ENCODE measurements at places on chromosomes 13 and 19.
A peak's percentile ranks its signal among the peaks of the same experiment; 100 is the strongest.

- DNase-seq, result no peak
Observed at GRCh38 chr13:109740121-109740520, 46.3 kb downstream of the IRS2 start.

- no peak for DNase-seq
Observed at GRCh38 chr19:3263866-3264265, 39.4 kb downstream of the CELF5 start.

GRCh38 chr19:32566246-32566830, 14.7 kb upstream of the PDCD5 start:
- DNase-seq, result peak; percentile 69

GRCh38 chr13:66069570-66069969, 1160.6 kb downstream of the PCDH9 start:
- DNase-seq, result no peak

GRCh38 chr19:50510121-50510670, 795 bp downstream of the JOSD2 start:
- DNase-seq, result no peak

DNA sequence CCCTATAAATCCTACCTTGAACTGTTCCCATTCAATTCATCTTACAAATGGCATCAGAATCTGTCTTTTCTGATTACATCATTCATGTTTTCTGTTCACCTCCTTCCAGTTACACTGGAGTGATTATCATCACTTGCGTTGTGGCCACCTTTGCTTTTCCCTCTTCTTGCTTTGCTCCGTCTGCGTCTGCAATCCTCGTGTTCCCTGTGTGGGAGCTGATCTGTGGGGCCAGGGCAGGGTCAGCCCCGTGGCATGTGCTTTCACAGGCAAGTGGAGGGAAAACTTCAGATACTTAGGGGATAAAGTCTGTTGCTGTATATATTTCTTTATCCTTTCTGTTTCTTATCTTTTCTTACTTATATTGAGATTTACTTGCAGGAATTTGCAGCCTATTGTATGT, 277.7 kb downstream of the SLC7A1 start:
- no peak for DNase-seq

- no peak for DNase-seq
Observed at GRCh38 chr13:99417201-99418102, 83.8 kb upstream of the TM9SF2 start.

- DNase-seq, result no peak
Observed at GRCh38 chr13:48828962-48829411, 146.7 kb upstream of the FNDC3A start.

- DNase-seq, result peak; percentile 26
Observed at GRCh38 chr13:36788276-36788675, 30.7 kb upstream of the RFXAP start.

DNA sequence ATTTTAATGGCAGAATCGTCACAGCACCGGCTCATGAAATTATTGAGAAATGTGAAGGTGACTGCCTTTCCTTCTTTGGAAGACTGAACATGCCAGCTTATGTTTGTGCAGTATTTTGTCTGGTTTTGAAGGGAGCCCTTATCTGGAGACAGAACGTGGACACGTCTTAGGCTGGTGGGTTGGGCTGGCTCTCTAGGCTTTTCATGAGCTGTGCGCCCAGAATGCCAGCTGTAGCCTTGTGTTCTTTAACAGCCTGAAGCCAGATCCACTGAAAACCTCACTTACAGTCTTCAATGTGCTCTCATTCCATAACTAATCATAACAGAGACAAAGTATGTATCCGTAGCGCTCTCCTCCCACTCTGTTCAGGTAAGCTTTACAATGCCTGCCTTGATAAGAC, 184.4 kb upstream of the HTR2A start:
- no peak for DNase-seq

GRCh38 chr19:6092329-6093286, 17.7 kb downstream of the RFX2 start:
- DNase-seq, result peak; percentile 95

DNA sequence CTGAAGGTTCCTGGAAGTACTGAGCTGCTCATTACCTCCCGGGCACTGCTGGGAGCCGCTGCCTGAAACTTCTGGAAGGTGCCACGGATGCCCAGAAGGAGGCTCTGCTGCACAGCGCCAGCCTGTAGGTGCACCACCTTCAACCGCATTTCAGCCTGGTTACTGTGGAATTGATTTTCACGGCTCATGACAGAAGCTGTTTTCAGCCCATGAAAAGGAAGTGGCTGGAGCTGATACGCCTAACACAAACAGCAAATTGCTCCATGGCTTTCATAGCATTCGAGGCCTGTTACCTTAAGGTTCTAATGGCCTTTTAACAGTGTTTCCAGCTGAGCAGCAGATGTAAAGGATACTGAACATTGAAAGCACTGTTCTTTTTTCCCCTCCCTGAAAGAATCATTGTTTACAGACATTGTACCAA, 22.0 kb downstream of the GPC6 start:
- DNase-seq, result no peak

GRCh38 chr13:73835138-73835721, 299.0 kb downstream of the KLF12 start:
- DNase-seq, result peak; percentile 57

DNA sequence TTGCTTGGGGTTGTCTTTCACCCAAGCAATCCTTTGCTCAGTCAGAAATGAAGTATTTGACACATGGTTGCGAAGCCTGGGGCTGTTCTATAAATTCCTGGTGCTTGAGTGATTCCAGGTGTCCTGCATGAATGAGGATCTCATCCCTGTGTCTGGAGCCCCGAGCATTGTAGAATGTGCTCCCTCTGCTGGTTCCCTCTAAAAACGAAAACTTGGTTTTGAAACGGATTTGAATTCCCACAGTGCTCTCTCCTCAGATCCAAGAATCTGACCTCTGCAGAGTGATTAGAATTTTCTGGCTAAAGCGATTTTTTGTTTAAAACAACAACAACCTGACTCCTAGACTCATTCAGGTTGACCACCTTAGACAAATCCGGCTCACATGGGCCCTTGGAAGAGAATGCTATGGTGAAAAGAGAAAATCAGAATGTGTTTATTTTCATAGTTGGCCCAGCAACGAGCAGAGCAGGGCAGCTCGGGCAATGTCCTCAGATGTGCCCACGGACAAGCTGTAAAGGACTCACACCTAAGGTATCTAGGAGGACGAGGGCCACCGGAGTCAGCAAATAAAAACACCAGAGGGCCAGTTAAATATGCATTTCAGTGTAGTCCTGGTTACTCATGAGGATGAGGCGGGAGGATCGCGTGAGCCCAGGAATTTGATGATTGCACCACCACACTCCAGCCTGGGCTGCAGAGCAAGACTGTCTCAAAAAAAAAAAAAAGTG, 8.7 kb upstream of the ATP12A start:
- DNase-seq, result peak; percentile 80

DNA sequence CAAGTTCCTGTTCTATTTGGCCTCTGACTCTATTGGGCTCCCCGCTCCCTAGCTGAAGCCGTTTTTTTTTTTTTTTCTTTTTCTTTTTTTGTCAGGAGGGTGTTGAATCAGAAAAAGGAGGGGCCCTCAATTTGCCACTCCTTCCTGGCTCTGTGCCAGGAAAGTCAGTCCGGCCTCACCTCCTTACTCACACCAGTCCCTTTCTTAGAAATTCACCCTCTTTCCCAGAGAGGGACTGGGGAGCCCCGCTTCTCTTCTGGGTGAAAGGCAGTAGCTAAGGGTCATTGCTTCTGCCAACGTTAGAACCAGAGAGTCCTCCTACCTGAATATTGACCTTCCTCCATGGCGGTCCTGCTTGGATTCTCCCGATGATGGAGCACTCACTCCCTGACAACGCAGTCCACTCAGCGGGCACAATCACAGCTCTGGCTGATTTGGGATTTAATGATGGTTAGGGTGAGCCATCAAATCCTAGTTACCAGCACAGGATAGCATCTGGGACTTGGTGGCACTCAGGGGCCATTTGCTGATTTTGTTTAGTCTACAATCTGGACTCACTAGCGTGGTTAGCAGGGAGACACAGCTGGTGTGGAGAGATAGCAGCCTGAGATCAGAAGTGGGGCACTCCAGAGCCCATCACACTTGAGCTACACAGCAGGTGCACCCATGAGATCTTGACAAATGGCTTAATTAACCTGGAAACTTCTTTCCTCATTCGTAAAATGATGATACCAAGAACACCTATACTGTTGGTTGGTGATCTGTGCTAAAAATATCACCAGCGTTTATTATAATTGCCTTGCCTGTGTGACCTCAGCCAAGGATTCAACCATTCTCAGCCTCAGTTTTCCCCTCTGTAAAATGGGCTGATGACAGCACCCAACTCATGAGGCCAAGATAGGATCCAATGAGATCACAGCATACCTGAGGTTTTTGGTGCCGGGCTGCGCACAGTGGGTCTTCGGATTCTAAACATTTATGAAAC, 2.2 kb downstream of the FCER2 start:
- no peak for DNase-seq

DNA sequence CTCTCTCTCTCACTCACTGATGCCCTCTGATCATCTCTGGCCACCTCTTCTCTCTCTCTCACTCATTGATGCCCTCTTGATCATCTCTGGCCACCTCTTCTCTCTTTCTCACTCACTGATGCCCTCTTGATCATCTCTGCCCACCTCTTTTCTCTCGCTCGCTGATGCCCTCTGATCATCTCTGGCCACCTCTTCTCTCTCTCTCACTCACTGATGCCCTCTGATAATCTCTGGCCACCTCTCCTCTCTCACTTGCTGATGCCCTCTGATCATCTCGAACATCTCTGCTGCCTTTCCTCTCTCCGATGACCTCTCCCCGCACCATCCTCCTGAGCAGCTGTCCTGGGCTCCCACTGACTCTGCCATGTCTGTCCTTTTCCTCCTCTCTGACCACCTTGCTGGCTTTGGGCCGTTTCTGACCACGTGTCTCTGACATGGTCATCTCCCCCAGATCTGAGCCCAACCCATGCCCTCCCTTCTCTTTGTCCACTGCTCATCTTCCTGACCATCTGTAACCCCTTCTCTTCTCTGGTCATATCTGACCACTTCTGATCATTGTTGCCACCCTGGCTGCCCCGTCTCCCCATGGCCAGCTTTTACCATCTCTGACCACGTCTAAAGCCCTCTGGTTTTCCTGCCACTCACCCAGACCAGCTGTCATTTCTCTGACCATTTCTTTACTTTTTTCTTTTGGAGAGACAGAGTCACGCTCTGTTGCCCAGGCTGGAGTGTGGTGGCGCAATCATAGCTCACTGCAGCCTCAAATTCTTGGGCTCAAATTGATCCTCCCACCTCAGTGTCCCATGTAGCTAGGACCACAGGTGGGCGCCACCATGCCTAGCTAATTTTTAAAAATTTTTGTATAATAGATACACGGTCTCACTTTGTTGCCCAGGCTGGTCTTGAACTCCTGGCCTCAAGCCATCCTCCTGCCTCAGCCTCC, 2.4 kb downstream of the LRFN3 start:
- DNase-seq, result no peak

GRCh38 chr19:53867225-53868090, at the start of gene MYADM:
Gene MYADM (plus strand): TSS chr19:53867883. CDS start chr19:53873530, 5,647 bp downstream.
- peak; percentile 99 for DNase-seq

DNA sequence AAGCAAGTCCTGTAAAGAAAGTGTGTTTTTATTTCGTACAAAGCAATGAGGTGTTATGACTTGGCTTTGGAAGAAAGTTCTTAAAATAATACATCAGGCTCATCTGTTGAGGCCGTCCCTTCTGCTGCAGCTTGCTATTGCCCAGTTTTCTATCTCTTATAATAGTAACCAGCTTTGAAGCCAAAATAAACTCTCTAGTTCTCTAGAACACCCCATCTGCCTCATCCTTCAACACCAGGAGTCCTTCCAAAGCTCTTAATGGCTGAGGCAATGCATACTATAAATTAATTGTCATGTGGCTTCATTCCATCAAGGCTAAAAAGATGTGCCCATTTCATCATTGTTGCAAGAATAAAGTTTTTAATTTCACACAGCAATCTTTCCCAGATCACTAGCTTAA, 49.4 kb upstream of the IPO5 start:
- no peak for DNase-seq

GRCh38 chr19:12703046-12703445, 6.6 kb upstream of the FBXW9 start:
- DNase-seq, result peak; percentile 48

DNA sequence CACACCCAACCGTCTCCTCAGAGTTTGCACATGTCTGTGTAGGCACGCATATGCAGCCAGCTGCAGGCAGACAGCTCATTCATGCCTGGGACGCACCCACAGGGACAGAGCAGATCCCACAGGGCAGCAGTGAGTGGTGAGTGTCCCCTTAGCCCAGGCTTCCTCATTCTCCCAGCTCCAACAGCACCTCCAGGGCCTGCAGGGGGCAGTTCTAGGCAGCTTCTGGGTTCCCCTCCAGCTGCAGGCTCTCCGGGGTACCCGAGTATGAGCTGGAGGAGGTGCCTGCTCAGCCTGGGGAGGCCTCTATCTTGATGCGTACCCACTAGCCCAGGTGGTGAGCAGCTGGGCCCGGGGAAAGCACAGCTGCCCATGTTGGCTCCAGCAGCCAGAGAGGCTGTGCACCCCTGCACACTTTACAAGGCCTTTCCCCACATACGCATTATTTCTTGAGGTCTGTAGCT, 1.3 kb upstream of the SHANK1 start:
- peak; percentile 84 for DNase-seq

- DNase-seq, result no peak
Observed at GRCh38 chr13:113638173-113638746, 19.7 kb downstream of the ATP4B start.

DNA sequence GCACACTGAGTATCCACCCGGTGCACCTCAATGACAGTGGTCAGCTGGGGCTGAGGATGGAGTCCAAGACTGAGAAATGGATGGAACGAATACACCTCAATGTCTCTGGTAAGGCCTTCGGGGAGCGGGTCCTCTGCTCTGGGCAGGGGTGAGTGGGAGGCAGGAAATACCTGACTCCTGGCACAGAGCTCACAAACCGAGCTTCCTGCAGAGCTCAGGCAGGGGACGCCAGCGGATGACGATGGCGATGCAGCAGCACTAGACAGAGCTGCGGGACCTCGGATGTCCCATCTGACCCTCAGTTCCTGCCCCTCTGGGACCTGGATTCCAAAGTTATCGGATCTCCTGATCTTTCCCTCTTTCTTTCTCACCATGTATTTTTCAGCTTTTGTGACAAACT, 3.8 kb downstream of the CD22 start:
- no peak for DNase-seq

DNA sequence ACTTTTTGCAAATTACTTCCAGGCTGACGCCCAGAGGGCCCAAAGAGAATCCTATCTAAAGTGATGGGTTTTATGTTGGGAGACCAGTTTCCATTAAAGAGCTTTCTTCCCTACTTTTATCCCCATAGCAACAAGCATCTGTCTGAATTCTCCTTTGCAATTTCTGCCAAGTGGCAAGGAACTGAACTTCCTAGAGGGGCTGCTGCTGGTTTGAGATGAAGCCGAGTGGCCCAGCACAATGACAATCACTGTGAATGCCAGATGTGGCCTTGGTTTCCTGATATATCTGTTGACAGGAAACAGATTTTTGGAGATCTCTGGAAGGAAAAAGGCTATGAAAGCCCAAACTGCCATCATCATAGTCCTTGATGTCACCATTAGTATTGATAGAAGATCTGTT, 198.6 kb downstream of the OXGR1 start:
- no peak for DNase-seq

- DNase-seq, result no peak
Observed at GRCh38 chr13:49536144-49536873, 40.6 kb downstream of the PHF11 start.

All from fibroblast of skin of back (primary cell).